ENCODE measurements at places on chromosomes 12 and 14.

DNA sequence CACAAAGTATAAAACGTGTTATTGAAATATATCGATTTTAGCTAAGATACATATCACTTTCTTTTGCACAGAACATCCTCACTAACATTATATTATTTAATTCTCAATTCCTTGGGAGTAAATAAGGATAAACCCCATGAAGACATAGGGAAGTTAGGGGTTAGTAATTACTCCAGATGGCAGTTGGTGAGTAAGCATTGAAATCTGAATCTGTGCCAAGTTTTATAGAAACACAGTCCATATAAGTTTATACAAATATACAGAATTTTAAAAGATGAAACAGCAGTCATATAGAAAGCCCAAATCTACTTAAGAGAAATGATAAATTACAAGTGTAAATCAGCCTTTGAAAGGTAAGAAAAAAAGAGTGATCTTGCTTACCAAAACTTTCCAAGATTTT is 200.4 kb upstream of the SYT10 start:
- no peak for DNase-seq

DNA sequence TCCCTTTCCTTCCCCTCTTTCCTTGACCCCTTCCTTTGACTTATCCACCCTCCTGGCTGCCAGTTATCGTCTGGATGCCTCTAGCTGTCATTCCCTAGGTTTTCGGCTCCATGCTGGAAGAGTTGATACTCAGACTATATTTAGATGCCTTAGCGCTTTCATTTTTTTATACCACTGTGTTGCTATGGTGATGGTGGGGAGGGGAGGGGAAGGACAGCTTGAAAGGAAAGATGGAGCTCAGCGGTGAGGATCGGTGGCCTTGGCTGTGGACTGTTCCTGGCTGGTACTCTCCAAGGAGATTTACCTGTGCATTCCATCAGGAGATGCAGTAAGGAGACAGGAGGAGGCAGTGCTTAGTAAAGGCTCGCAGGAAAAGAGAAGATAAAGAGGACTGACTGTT is 108.7 kb downstream of the SLC8A3 start:
- no peak for DNase-seq

GRCh38 chr14:71452539-71452938 is 479.7 kb upstream of the RGS6 start:
- DNase-seq: no peak

DNA sequence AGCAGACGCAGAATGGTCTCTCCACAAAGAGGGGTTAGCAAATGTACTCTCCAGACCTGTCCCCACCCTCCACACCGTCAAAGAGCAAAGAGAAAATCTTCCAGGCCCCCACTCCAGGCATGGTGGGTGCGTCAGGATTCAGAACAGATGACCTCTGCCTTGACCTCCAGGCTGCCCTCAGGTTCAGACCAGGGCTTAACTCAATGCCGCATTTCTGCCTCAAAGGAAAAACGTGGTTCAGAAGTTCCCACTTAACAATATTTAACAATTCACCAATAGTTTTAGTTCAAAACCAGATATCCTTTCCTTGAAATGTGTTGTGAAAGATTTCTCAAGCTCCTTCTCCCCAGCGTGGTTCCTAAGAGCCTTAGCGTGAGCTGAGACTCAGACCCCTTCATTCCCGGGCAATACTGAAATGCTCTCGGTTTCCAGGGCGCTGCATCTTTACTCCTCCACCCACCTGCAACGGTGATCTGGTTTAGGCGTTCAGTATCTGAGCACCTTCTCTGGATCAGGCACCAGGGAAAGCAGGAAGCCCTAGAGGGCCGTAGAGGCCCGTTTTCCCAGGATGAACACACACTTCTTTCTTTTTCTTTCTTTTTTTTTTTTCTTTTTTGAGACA is 22.9 kb downstream of the HSP90AA1 start:
- no peak for DNase-seq

DNA sequence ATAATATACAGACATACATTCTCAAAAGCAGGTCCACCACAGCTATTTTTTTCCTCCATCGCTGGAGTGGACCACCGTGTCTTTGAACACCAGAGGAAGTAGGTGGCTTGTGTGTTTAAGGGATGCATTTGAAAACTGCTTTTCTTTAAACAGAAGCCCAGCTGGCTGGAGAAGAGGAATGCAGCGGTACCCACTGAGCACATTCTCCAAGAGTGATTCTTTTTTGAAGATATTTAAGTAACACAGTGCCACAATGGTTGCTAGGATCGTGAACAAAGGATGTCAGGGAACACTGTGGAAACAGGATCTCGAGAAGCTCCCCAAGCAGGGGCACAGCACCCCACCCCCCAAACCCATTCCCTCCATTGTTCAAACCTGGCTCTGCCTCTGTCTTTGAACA is 286.6 kb upstream of the PWP1 start:
- DNase-seq: no peak

- DNase-seq: no peak
Observed at GRCh38 chr14:56881181-56881580, 70.9 kb upstream of the OTX2 start.

DNA sequence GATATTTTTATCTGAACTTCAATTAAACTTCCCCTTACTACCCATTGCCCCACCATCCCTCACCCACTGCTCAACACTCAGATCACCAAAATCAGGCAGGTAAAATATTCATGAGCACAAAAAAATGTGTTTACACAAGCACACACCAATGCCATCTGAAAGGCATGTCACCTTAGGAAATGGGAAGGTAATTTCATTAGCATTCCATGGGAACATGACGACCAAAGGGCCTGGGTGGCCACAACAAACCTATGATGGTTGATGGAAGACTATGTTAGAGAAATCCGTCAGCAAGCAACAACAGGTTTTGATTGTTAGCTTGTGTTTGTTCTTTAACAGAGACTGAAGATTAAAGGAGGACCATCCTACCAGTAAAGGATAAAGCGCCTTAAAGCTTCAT is 97.6 kb downstream of the BCAT1 start:
- no peak for DNase-seq

DNA sequence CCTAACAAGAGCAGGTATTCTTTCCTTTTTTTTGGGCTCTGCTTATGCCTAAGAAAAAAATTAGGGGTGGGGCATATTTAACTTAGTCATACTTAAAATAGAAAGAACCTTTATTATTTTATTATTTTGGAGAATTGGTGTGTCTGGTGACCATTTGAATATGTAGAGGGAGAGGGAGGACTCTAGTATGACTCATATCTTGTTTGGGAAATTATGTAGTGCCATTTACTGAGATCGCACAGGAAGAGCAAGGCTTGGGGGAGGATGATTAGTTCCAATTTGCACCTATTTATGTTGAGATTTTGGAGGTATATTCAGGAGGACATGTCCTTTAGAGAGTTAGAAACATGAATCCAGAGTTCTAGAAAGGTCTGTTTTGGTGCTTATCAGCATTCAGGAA is 9.9 kb downstream of the ZNF410 start:
- no peak for DNase-seq

DNA sequence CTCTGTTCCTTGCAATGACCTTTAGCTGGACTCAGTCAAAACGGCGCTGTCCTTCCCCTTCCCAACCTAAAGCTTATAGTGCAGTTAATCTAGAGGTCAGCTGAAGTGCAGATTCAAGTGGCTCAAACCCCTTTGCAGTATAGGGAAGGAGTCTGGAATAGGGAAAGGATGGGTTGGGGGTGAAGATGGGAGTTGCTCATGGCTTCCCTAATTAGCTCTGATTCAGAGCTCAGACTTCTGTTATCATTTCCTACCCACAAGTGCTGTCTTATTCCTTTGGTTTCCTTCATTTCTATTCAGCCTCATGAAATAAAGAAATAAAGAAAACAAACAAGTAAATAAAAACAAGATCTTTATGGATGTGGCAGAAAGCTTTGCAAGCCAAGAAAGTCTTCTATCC is 264.0 kb upstream of the HMGA2 start:
- DNase-seq: no peak

DNA sequence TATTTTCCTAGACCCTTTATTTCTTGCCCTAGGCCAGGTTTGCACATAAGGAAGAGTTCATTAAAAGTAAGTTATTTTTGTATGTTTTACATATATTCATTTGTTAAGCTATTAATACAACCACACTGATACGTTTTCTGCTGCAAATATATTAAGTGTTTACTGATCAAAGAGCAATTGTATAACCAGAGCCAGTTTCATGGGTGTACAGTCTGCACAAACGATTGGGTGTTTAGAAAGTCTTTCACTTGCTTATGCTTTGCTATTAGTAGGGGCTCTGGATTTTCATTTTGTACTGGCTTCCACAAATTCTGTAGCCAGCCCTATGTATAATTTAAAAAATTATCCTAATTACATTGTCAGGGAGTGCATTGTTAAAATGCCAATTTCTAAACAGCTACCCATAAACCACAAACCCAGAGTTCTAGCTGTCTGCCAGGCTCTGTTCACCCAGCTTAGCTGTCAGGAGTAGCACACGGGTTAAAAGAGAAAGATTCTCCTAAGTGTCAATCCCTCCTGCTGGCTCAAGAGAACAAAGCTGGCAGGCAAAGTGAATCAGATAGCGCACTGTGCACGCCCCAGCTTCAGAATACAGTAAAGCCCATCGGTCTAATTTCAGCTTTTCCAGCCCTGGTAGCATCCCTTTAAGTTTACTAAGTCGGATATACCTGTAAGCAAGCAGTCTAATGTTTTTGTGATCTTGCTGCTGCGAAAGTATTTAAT is 151.0 kb upstream of the LMO3 start:
- DNase-seq: no peak

- no peak for DNase-seq
Observed at GRCh38 chr14:49553892-49554291, 32.3 kb downstream of the RPS29 start.

DNA sequence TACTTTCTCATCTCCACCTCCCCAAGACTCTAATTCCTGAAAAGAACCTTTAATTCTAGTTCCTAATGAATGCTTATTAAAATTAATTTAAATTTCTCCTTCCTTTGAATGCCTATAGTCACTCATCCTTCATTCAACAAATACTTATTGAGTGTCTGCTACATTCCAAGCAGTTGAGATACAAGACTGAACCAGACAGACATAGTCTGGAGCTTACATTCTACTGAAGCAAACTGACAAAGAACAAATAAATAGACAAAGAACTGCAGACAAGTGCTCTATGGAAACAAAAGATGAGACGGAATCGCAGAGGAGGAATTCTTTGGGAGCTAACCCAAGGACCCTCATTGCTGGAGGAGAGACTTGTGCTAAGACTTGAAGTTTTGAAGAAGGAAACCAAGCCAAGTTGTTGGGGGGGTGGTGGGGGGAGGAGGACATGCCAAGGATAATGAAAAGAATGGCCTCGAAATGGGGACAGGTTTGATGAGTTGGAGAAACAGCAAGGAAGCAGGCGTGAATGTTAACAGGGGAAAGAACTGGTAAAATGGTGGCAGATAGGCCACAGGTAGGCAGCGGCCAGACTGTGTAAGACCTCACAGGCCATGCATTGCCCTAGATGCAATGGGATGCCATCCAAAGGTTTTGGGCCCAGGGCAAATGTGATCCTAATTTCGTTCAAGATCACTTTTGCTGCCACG is 9.7 kb upstream of the TDG start:
- peak; percentile 9 for DNase-seq

GRCh38 chr14:55448141-55448614 is 7.8 kb upstream of the TBPL2 start:
- DNase-seq: no peak

DNA sequence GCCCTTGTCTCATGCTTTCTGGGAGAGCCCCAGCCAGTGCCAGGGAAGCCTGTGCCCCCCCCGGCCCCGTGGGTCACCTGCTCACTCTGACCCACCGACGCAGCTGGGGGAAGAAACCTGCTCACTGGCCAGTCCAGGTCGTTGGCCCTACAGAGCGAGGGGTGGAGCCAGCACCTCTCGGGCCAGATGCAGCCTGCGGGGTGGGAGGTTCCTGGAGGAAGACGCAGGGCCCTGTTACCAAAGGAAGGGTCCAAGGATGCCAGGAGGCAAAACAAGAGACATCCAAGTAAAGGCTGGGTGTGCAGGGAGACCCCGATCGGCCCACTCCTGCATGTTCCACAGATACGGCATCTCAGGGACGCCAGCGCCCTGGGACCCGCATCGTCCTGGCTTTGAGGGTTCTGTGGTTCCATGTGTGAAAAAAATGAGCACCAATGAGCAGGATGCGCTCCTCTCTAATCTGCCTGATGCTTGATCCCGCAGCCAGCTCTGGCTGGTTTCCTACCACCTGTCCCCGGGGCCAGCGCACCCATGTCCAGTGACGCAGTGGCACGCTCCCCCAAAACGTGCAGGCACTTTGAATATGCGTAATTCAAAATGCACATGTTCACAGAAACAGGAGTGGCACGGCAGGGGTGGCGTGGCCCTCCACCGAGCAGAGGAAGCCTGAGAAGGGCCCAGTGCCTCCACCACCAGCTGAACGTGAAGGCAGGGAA is 66.0 kb upstream of the GALNT9 start:
- no peak for DNase-seq

GRCh38 chr14:70889555-70889954 is 17.7 kb upstream of the PCNX1 start:
- no peak for DNase-seq

DNA sequence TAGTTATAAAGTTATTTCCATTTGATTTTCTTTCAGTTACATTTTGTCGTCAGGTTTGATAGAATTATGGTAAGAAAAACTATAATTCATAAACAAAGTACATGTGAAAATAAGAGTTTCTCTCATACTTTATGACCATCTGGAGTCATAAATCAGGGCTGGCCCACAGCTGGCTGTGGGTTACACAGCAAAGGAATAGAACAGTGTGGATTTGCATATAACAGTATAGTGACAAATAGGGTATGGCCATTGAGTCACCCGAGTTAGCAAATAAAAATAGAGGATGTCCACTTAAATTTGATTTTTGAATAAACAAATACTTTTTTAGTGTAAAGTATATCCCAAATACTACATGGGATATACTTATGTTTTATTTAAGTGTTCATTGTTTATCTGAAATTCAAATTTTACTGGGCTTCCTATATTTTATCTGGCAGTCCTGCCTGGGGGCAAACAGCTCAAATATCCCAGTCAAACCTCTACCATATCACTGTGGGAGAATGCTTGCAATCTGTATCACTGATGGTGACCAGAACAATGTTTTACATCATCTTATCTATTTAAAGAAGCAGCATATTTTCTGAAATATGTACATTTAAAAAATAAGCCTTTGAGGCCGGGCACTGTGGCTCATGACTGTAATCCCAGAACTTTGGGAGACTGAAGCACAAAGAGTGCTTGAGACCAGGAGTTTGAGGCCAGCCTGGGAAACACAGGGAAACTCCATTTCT is 65.5 kb downstream of the KSR2 start:
- DNase-seq: no peak

- DNase-seq: no peak
Observed at GRCh38 chr14:51018521-51018920, 74.2 kb upstream of the PYGL start.

- no peak for DNase-seq
Observed at GRCh38 chr14:61925043-61925442, 162.8 kb downstream of the SNAPC1 start.

GRCh38 chr12:108918206-108918605 is 38.3 kb downstream of the DAO start:
- no peak for DNase-seq

GRCh38 chr14:53306267-53306721 is 153.2 kb upstream of the DDHD1 start:
- peak; percentile 57 for DNase-seq
